Stimulated activated CD8-positive, alpha-beta memory T cell treated with anti-CD3 and anti-CD28 coated beads, Interleukin-7, amount 100 ng/mL, for 1 hour (primary cell): ENCODE measurements at places on chromosomes 2 and 18.

GRCh38 chr2:95271381-95271971 lies 2.8 kb upstream of the PROM2 start:
- DNase-seq, result no peak

- no peak for DNase-seq
These were observed 33.3 kb downstream of the DSEL start for GRCh38 chr18:67483237-67483636.

DNA sequence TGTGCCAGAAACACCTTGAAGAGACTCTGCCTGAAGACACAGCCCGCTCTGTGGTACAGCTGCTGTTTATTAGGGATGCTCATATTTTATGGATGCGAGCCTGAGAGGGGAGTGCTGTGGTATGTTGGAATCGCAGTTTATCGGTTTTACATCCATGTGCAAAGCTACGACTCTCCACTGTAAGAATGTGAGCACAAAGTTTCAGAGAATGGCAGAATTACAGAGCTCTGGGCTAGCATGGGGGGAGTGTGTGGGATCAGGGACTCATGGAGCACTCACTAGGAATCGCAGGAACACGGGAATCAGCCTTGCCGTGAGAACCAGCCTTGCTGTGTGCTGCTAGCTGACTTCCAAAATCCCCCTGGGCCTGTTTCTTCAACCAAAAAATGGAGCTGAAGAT lies 199.9 kb downstream of the RNF144A start:
- DNase-seq, result no peak

DNA sequence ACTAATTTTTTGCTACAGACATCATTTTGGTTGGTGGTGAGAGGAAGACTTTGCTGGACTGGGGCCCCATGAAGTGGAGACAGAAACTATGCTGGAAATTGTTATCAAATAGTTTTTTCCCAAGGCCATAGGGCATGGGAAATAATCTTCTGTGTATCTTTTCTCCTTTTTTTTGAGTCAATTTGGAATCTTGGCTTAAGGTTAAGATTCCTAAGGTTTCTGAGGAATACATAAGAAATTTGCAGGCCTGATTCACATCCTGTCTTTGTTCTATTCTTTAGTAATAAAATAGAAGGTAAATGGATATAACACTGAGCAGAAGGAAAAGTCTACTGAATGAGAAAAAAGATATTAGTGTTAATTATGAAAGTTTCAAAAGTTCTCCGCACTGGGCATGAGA lies 16.6 kb downstream of the SMC6 start:
- no peak for DNase-seq

DNA sequence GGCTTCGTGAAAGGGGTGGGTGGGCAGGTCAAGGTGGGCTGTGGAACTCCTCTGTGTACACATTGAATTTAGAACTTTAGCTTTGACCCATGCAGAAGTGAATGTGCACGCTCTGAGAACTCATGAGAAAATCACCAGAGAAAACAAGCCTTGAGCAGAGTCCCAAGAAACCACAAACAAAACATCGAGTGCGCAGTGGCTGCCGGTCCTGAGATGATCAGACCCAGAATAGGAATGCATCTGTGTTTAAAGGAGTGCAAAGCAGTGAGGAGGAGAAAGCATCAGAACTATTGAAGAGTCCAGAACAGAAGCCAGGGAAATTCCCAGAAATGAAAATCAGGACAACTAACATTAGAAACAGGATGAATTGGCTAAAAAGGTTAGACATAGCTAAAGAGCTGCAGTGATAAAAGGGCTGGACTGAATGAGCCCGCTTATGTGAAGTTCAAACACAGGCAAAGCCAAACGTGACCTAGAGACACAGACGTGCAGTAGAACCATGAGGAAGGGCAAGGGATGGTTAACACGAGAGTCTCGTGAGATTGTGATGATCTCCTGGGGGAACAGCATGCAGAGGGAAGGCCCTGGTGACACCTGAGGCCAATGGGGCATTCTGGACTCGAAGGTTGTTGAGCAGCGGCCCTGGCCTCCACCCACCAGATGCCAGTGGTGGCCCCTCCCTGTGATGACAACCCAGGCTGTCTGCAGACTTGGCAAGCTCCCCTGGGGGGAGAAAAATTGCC lies 16.4 kb upstream of the TXNL4A start:
- no peak for DNase-seq

DNA sequence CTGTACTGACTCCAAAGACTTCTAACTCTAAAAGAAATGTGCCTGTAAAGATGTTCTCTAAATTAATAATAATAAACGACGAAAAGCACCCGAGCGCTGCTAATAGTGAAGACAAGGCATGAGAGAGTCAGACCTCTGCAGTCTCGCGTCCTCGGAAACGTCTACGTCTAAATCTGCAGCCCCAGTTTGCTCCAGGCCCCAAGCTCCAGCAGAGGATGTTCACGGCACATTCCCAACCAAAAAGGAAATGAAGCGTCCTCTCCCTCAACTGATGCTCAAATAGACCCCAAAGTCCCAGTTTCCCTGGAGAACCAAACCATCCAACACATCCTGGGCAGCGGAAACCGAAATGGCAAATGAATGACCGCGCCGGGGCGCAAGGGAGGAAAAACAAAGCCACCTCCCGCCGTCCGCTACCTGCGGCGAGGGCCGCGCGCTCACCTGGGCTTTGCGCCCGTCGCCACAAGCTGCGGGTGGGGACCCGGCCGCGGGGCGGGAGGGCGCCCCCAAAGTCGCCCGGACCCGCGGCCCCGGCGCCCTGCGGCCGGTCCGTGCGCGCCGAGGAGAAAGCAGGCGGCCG lies 47.1 kb upstream of the CCDC150 start:
- no peak for DNase-seq

DNA sequence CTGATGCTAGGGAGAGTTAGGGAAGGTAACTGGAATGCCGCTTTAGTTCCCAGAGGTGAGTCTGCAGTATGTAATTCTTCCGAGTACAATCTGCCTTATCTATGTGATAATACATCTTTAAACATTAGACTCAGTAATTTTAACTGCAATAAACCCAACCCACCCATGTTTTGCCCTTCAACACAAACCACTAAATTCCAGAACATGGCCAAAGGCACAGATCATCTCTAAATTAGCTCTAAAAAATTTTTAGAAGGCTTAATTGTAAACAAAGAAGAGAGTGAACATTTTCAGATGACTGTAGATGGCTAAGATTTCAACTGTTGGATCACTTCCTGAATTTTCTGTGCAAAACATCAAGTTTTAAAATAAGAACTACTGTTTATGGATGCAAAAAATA lies 488.7 kb upstream of the ID2 start:
- no peak for DNase-seq

GRCh38 chr2:145015561-145015960 lies 495.6 kb upstream of the ZEB2 start:
- DNase-seq, result no peak

- no peak for DNase-seq
These were observed 15.8 kb downstream of the INPP5D start for GRCh38 chr2:233075966-233076339.

GRCh38 chr2:47091118-47091517 lies 64.0 kb downstream of the STPG4 start:
- DNase-seq, result no peak

GRCh38 chr2:65429786-65430602 lies 2.4 kb downstream of the SPRED2 start:
- DNase-seq, result no peak

DNA sequence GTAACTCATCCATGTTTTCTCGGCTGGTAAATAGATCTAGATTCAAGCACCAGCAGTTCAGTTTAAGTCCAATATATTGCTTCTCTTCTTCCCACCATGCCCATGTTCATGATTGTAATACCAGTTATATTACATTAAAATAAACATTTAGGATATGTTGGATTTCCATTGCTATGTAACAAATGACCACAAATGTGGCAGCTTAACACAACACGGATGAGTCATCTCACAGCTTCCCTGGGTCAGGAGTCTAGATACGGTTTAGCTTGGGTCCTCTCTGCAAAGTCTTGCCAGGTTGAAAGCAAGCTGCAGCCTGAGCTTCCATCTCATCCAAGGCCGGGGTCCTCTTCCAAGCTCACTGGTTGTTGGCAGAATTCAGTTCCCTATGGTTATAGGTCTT lies 39.4 kb upstream of the SMAD2 start:
- no peak for DNase-seq

DNA sequence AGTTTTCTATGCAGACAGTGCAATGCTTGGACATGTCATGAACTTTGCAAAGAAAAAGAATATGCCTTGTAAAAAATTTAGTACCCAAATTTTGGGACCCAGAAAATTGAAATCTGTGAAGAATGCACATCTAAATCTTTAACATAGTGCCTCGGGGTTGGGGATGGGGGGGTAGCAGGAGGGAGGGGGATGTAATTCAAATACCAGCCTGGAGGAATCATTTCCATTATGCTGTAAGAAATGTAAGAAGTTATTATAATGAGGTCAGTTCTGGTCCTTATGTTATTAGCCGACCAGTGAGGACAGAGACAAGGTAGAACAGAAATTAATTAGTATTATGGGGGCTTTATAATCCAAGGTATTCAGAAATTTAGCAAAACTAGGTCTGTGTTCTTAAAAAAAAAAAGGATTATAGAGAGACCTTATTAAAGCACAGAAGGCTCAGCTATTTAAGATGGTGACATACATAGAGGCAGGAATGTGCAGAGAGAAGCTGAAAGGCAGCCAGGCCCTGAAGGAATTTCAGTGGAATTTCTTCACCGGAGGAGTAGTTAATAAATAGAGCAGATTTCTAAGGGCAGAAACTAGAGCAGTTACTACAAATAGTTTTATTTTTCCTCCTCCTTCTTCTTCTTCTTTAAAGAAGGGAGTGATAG lies 89.0 kb upstream of the RBMS1 start:
- no peak for DNase-seq

- DNase-seq, result no peak
These were observed 31.7 kb downstream of the UBXN4 start for GRCh38 chr2:135773319-135773718.

- no peak for DNase-seq
These were observed 207.4 kb downstream of the FHOD3 start for GRCh38 chr18:36504928-36505327.

- no peak for DNase-seq
These were observed 208.0 kb downstream of the FAM210A start for GRCh38 chr18:13518382-13518781.

DNA sequence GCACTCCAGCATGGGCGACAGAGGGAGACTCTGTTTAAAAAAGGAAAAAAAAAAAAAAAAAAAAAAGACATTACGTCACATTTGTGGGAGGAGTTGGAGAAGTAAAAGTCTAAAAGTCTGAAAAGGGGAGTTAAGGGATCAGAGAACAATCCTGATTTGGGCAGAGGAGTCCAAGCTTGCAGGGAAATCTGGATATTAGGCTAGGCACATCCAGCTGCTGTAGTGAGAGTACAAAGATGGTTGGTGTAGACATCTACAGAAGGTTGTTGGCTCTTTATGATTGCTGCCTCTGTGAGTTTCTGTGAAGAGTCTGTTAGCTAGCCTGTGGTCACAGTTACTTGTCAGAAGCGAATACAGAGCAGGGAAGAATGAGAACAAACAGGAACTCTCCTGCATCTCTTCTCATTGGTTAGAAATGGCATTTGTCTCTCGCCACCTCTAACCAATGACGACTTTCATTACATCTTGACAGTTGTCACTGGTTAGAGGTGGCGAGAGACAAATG lies 3.3 kb upstream of the OSBPL6 start:
- DNase-seq, result no peak

DNA sequence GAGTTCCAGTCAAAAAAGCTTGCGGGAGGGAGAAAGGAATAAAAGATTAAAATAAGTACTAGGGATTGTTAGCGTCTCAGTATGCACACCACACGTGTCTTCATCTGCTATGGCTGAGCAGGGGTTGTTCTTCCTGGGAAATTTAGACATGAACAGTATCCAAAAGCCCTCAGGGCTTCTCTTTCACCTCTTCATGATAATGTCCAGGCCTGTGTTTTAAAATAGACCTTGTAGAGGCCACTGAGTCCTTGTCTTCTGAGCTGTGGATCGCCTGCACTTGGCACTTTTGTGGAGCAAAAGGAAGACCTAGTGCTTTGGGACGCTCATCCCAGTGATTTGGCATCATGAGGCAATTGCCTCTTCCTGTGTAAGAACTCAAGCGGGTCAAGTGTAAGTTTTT lies 52.4 kb downstream of the CFAP221 start:
- no peak for DNase-seq

- no peak for DNase-seq
These were observed 7.2 kb upstream of the DAW1 start for GRCh38 chr2:227864161-227864756.

GRCh38 chr18:25927830-25928229 lies 162.6 kb downstream of the SS18 start:
- no peak for DNase-seq

GRCh38 chr2:206805887-206806607 lies 40.6 kb downstream of the FASTKD2 start:
- DNase-seq, result no peak

- DNase-seq, result no peak
These were observed 51.0 kb upstream of the B3GNT2 start for GRCh38 chr2:62144689-62145477.

- no peak for DNase-seq
These were observed 32.2 kb upstream of the PIK3C3 start for GRCh38 chr18:41922841-41923240.

GRCh38 chr2:134246154-134246874 lies 7.6 kb upstream of the MGAT5 start:
- DNase-seq, result no peak

DNA sequence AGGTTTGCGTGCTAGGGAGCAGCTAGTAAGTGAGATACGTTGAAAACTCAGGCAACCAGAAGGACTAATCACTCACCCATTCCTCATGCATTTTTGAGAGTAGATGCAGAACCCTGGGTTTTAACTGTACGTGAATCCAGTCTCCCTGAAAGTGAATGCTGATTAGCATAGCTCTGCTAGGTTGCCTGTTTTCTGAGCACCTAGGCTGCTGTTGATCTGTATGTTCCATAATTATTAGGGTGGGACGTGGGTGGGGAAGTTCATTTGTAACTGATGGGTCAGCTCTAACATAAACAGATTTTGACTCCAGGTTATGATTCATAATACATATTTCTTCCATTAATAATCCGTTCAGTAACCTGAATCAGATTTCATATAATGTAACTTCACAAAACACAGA lies 379.0 kb upstream of the FANCL start:
- no peak for DNase-seq

- no peak for DNase-seq
These were observed 12.0 kb downstream of the FBXO41 start for GRCh38 chr2:73272270-73272669.

DNA sequence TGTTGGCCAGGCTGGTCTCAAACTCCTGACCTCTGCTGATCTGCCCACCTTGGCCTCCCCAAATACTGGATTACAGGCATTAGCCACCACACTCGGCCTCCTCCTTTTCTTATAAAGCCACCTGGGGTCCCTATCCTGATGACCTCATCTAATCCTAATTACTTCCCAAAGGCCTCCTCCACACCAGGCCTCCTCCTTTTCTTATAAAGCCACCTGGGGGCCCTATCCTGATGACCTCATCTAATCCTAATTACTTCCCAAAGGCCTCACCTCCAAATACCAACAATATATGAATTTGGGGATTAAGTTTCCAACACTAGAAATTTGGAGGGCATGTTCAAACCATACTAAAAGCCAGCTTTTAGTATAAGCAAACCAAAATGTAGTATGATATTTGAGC lies 9.7 kb upstream of the RMC1 start:
- DNase-seq, result no peak
